Thymus (tissue), 14 donors: ENCODE measurements at places on chromosomes 3 and 15. TPM values are rescaled to one million over a fixed set of nuclear protein-coding genes. Genes with fewer than 3 reads are reported as not detected.

TIGIT gene
- polyA plus RNA-seq, result 7.1 TPM

KLHL40 gene
- polyA plus RNA-seq, result 0.16 TPM

KBTBD13 gene
- under 0.01 TPM for polyA plus RNA-seq

RGMA gene
- 5.7 TPM for polyA plus RNA-seq

DNA sequence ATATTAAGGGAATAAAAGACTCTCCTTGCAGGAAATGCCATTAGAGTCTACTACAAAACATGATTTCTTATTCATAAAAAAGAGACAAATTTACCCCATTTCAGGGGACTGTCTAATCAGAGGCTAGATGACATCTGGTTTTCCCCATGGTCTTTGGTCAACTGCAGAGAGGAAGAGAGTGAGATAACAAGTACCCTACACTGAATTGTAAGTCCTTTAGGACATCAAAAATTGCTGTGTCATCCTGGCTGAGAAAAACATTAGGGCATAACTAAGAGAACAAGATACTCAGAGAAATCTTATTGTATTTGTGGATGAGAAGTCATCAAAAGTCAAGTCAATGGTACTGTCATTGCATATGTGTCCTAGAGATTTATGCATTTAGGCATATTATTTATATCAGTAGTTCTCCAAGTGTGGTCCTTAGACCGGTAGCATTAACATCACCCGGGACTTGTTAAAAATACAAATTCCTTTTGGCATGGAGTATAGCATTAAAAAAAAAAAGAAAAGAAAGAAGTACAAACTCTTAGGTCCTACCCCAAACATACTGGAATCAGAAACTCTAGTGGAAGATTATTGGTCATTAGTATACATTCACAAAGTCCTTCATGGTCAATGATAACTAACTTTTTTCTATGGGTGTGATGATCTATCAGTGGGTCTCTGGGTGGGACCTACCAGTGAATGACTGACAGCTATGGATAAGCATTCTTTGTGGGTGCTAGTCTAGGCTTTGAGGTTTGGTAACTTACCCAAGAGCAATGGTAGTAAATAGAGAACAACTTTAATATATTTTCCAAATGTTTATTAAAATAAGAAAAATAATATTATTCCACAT is 29.0 kb upstream of the TBC1D5 start:
- no peaks in the 10 kb centered on the region for H3K4me1 ChIP-seq
- no peaks in the 10 kb centered on the region for H3K36me3 ChIP-seq
- no peak for DNase-seq
- H3K27ac ChIP-seq, result no peak overlapping the region
- no peak overlapping the region for H3K4me3 ChIP-seq
- peaks cover 17% of the 10 kb centered on the region for H3K27me3 ChIP-seq

DNA sequence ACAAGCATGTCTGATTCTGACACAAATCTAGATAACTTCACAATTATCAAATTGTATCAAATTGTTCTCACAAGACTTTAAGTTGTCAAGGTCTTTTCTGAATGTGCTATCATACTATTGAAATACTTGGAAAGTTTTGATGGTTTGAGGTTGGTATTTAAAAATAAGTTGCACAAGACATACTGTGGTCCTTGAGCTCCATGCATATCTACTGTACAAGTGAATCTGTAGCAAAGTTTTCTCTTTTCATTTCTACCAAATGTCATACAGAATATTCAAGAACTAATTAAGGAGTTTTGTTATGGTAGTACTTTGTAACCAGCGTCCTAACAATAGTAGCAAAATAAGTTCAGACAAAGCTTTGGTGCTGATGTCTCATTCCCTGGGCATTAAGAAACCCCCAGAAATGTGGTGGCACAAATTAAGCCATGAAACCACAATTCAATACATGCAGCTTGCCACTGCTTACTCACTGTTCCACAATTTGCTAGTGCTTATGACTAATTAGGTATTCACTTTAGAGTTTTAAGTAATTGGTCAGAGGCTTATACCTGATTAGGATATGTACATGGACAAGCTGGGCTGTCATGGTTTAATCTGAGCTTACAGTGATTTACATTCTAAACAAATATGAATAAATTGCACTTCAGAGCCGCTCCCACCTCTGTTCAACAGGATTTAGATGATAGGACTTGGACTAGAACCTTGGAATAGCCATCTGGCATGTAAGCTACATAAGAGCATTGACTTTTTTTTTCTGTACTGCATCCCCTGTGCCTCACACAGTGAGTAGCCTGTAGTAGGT is 8.8 kb downstream of the TBC1D23 start:
- no peaks in the 10 kb centered on the region for H3K4me1 ChIP-seq
- H3K36me3 ChIP-seq, result no peaks in the 10 kb centered on the region
- no peak for DNase-seq
- H3K4me3 ChIP-seq, result no peak overlapping the region
- no peak overlapping the region for H3K27ac ChIP-seq

DNA sequence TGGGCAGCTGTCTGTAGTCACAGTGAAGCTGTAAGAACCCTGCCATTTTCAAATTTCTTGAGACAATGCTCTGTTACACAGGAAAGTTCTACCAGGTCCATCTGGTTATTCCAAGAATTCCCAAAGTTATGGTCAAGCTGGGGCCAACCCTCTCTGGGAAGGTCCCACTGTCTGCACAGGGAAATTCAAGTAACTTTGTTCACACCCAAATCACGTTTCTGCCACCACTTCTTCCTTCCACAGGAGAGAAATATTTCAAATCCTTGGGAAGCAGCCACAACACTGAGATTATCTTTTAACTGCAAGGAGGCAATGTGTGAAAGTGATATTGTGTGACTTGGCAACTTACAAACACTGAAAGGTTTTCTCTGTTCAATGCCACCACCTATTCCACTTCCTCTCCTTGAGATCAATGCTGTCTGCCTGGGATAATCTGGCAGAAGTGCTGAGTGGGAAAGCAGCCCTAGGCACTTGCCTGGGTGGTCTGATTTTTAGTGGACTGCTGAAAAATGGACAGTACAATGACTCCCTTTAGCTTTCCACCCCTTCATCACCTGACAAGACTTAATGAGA is 5.6 kb downstream of the SCAMP2 start:
- H3K4me3 ChIP-seq, result no peak overlapping the region
- H3K36me3 ChIP-seq, result peaks cover 17% of the 10 kb centered on the region
- no peak overlapping the region for H3K27ac ChIP-seq
- H3K4me1 ChIP-seq, result peaks cover 39% of the 10 kb centered on the region
- no peaks in the 10 kb centered on the region for H3K27me3 ChIP-seq

DNA sequence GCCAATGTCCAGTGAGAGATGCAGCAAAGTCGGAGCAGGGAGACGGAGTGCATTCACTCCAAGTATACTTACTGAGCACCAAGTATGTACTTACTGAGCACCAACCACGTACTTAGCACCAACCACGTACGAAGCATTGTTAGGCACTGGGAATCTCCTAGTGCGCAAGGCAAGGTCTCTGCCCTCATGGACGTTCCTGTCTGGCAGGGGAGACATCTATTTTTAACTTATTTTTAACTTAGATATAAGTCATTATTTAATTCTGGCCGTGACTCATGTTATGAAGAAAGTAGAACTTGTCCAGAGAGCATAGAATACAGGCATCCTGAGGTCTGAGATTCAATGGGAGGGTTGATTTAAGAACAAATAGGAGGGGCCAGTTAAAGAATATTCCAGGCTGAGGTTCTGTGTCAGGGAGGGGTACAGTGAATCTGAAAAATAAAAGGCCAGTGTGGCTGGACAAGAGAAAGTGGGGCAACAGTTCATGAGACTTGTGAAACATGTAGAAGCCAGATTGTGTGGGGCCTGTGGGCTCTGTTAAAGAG is 9.3 kb upstream of the LRRC31 start:
- H3K4me3 ChIP-seq, result no peak overlapping the region
- no peak overlapping the region for H3K27ac ChIP-seq
- DNase-seq, result no peak
- H3K36me3 ChIP-seq, result no peaks in the 10 kb centered on the region

- no peak for DNase-seq
- no peaks in the 10 kb centered on the region for H3K4me1 ChIP-seq
- H3K4me3 ChIP-seq, result no peak overlapping the region
- H3K27me3 ChIP-seq, result no peaks in the 10 kb centered on the region
- no peaks in the 10 kb centered on the region for H3K36me3 ChIP-seq
- H3K27ac ChIP-seq, result no peak overlapping the region
Measured at GRCh38 chr3:187213616-187214015, 16.3 kb downstream of the RTP1 start.

GRCh38 chr3:53253707-53254508 is 1.9 kb downstream of the TKT start:
- DNase-seq, result no peak
- H3K4me3 ChIP-seq, result peak overlapping the region; percentile 86
- peaks cover 3% of the 10 kb centered on the region for H3K36me3 ChIP-seq
- H3K27ac ChIP-seq, result peak overlapping the region; percentile 79

GRCh38 chr3:71055257-71056001 is 528.1 kb downstream of the FOXP1 start:
- no peak for DNase-seq
- no peaks in the 10 kb centered on the region for H3K27me3 ChIP-seq
- no peak overlapping the region for H3K27ac ChIP-seq
- H3K4me3 ChIP-seq, result no peak overlapping the region

DNA sequence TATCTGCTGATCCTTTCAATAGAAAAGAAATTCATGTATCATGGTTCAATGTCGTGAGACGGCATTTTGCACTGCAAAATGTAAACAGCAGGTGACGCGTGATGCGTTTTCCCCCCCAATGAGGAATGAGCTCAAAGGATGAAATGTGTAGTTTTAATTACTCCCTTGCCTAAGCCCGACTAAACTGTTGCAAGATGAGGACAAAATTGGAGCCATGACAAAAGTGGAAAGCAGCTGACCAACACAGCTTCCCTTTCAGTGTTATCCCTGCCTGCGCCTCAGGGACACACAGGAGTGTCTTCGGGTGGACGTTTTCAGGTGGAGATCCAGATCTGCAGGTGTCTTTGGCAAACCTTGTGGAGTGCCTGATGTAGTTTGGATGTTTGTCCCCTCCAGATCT is 92.0 kb downstream of the GABRG3 start:
- H3K4me3 ChIP-seq, result no peak overlapping the region
- H3K27me3 ChIP-seq, result no peaks in the 10 kb centered on the region
- no peak overlapping the region for H3K27ac ChIP-seq
- H3K36me3 ChIP-seq, result no peaks in the 10 kb centered on the region
- no peak for DNase-seq

DNA sequence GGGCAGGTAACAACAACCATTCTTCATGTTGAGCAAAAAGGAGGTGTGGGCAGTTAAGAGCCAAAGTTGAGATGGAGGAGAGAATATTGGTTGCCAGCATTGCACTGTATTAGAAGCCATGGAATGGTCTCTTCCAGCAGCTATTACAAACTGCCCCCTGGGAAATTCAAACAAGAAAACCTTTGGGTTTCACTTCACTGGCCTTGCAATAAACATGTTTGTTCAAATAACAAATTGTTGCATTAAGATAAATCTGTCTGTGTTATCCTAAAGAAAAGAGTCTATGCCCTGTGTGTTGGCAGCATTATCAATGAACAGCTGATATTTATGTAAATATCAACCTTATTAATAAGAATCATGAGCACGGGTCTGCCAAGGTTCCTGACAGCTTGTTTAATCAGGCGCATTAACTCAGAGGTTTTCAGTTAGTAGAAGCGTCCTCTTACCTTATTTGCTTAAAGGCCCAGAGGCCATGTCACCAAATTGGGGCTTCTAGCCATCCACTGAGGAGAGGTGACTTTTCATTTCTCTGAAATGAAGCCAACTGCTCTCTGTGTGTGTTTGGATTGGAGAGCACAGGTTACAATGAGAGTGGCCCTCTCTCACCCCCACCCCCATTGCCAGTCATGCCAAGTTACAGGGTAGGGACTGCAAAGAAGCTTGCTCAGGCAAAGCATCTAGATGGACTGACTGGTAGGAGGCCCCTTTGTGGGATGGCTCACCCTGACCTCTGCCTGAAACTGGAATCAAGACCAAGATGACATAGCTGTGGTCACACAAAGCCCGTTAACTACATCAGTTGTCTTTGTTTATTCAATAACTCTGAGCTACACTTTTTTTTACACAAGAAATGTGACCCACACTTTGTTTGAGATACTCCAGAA is 10.5 kb downstream of the FILIP1L start:
- no peak overlapping the region for H3K4me3 ChIP-seq
- H3K4me1 ChIP-seq, result no peaks in the 10 kb centered on the region
- no peaks in the 10 kb centered on the region for H3K27me3 ChIP-seq
- no peak for DNase-seq
- H3K27ac ChIP-seq, result no peak overlapping the region
- no peaks in the 10 kb centered on the region for H3K36me3 ChIP-seq

DNA sequence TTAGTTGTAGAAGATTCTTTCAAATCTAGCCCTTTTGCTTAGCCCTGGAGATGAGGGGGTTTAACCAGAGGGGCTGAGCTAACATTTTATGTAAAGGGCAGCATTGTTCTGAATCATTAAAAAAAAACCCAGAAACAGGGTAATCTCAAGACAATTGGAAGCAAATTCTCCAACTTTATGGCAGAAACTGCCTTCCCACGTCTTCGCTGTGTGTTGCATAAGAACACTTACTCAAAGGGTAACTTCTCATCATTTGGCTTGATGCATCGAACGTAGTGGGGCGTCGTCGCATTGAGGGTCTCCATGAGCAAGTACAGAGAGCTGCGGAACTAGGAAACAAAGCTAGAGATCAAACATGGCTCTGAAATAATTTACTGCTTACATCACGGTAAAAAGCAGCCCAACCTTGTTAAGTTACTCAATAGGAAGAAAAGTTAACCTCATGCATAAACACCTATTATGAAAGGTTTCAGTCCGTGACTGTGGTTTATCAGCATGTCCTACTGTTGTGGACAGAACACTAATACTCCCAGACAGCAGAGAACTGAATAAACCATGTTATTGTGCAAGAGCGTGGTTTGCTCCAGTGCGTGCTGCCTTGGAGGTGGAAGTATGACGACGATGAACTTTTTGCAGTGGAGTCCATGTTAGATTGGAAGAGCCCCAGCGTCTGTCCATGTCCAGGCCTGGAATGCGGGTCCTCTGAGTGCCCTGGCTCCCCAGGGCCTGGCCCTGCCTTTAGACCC is 48.7 kb downstream of the MYO5C start:
- no peak overlapping the region for H3K27ac ChIP-seq
- no peaks in the 10 kb centered on the region for H3K4me1 ChIP-seq
- no peaks in the 10 kb centered on the region for H3K27me3 ChIP-seq
- no peak for DNase-seq
- H3K4me3 ChIP-seq, result no peak overlapping the region

- no peak for DNase-seq
- H3K27ac ChIP-seq, result no peak overlapping the region
- no peak overlapping the region for H3K4me3 ChIP-seq
- H3K36me3 ChIP-seq, result peaks cover 38% of the 10 kb centered on the region
- no peaks in the 10 kb centered on the region for H3K4me1 ChIP-seq
Measured at GRCh38 chr3:111604119-111604518, 9.0 kb upstream of the ZBED2 start.

- H3K4me1 ChIP-seq, result no peaks in the 10 kb centered on the region
- H3K27me3 ChIP-seq, result no peaks in the 10 kb centered on the region
Measured at GRCh38 chr3:66344848-66345578, 124.2 kb downstream of the SLC25A26 start.

DNA sequence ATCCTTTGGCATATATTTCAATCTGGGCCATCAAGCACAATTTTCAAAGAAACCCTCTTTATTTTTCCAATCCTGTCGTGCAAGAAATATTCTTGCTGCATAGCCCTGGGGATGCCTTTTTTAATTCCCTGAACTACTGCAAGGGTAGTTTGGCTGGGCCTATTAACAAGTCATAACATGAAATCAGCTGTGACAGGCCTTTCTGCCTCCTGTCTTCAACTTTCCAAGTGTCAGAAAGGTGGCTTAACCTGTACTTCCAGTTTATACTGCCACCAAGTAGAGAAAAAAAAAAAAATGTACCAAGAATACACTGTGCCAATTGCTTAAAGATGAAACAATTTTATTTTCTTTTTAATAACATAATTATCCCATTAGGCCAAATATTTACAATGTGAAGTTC is 32.4 kb upstream of the SPPL2A start:
- no peaks in the 10 kb centered on the region for H3K36me3 ChIP-seq
- no peaks in the 10 kb centered on the region for H3K4me1 ChIP-seq
- no peak overlapping the region for H3K27ac ChIP-seq
